Stimulated activated CD8-positive, alpha-beta memory T cell treated with anti-CD3 and anti-CD28 coated beads, Interleukin-7, amount 100 ng/mL, for 1 hour (primary cell): ENCODE measurements at places on chromosomes 2 and 18.

DNA sequence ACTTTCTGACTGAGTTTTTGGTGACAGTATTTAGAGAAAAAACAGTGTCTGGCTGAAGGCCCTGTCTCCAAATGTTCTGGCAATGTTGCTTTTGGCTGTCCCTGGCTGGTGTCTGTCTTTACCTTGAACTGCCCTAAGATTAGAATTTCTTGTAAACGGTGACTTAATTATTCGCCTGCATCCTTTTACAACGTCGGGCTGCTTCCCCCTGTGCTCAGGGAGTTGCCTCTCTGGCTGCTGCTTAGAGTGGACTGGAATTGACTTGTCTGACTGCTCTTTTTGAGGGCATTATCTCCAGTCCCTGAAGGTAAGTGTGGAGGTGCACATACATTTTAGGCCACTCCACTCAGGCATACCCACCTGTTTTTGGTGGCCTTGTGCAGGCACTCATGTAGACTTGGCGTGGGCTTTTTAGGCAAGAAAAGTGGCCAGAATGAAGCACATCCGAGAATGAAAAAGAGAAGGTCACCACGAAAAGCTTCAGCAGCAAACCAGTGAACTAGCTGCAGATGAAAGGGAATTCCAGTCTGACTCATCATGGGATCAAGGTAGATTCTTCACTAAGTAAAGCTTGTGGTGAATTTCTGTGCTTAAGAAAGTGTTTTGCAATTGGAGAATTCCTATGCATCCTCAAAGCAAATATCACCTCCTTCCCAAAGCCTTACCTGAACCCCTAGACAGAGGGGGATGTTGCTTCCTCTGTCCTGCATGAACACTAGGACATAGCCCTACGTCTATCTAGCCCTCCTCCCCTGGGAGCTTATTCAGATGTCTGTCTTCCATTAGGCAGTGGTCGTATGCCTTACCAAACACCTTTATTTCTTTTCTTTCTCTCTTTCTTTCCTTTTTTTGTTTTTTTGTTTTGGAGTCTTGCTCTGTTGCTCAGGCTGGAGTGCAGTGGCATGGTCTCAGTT lies 230.3 kb upstream of the TRIB2 start:
- no peak for DNase-seq

GRCh38 chr2:217856159-217856558 lies 146.6 kb downstream of the TNS1 start:
- no peak for DNase-seq

DNA sequence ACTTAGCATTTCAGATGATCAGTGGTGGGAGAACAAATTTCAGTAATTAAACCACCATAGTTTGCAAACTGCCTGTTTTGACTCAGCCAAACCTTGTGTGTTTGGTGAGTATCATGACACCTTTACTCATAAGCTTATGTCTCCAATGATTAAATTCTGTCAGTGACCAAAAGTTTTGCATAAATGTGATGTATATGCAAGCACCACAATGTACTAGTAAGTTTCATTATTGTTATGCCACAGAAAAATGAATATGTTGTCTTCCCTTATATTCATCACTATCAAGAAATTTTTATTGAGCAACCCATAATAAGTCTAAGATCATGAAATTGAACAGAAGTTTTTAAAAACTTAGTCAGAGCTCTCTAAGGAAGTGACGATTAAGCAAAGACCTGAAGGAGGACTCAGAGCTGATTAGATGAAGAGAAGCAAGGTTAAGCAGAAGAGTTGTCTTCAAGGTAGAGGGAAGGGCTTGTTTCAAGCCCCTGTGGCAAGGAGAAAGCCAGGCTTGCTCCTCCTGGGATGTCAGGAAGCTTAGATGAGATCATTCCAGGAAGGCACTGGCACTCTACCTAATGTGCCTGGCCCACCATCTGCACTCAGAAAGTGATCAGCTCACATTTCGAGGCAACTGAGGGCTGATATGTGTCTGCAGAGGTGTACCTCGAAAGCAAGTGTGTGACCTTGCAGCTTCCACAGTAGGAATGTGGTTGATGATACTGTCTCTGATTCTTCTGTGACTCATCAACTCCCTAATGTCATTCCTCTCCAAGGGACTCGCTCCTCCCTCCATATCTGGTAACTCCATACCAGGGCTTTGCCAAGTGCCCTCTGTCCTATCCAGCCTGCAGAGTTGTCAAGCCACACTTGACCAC lies 54.7 kb downstream of the KCTD18 start:
- DNase-seq = no peak

- no peak for DNase-seq
Measured at GRCh38 chr2:144904612-144905011, 384.7 kb upstream of the ZEB2 start.

DNA sequence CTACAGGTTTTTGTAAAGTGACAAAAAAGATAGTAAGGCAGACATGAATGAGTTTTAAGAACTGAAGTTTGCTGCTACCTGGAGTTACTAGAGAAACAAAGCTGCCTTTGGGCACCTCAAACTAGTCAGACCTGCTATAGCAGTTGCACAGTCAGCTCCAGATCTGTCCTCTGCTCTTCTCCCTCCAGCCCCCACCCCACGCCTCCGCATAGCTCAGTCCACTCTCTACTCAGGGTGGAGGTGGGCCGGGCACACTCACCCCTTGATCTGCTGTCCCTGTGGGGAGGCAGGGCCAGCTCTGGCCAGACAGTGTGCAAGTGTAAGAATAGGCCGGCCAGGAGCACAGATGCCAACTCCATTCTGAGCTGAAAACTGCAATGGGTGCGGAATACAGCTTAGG lies 4.1 kb downstream of the SERTAD2 start:
- DNase-seq = no peak

GRCh38 chr2:226327830-226328229 lies 471.8 kb downstream of the IRS1 start:
- no peak for DNase-seq

DNA sequence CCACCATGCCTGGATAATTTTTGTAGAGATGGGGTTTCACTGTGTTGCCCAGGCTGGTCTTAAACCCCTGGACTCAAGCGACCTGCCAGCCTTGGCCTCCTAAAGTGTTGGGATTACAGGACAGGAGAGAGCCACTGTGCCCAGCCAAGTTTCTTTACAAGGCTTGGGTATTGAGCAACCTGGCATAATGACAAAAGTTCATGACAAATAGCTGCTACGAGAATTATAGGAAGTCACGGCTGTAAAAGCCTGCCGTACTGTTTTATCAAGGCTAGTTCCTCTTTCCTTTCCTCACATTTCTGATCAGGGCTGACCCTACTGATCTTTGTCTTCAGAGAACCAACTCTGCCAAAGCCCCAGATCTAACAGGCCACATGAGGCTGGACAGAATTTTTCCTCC lies 490.4 kb upstream of the SPRED2 start:
- DNase-seq = no peak

GRCh38 chr2:150698016-150698661 lies 210.7 kb upstream of the RND3 start:
- no peak for DNase-seq

GRCh38 chr2:126220331-126220730 lies 435.6 kb upstream of the GYPC start:
- no peak for DNase-seq

- DNase-seq = no peak
Measured at GRCh38 chr2:43758739-43759138, 15.1 kb upstream of the DYNC2LI1 start.

DNA sequence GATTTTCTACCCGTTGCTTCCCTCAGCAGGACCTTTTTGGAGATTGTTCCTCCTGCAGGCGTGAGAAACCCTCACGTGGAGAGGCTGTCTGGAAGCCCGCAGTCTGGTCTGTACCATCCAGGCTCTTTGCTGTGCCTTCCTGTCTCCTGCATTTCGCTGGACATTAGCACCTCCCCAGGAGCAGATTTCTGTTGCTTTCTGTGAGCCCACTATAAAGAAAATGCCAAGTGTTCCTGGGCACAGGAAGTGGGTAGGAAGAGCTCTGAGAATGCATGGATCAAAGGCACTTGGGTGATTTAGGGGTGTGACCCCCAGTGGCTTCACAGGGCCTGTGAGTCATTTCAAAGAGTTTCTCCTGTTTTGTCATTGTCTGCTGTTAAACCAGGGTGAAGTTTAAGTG lies 27.3 kb downstream of the SPTBN1 start:
- DNase-seq = no peak

- no peak for DNase-seq
Measured at GRCh38 chr2:224670203-224670602, 46.0 kb downstream of the CCDC195 start.

- DNase-seq = no peak
Measured at GRCh38 chr2:26483516-26483915, 5.6 kb upstream of the OTOF start.

- no peak for DNase-seq
Measured at GRCh38 chr2:241849616-241850543, 8.8 kb downstream of the PDCD1 start.

- DNase-seq = no peak
Measured at GRCh38 chr2:179424571-179424970, 159.9 kb upstream of the SESTD1 start.

DNA sequence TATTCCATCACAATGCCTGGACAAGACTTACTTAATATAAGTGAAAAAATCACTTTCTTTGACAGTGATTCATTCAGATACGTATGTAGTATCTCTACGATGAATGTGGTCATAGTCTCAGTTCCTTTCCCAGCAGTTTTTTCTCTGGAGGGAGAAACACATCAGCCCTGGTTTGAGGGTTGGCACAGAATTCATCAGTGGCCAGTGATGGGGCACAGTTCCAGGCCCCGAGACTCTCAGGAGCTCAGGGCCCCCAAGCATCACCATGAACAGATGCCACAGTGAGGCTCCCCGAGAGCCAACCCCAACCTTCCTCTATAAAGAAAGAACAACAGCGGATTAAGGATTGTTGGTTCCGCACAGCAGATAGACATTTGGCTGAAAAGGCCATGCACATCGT lies 12.5 kb downstream of the PRKAG3 start:
- no peak for DNase-seq

- no peak for DNase-seq
Measured at GRCh38 chr2:48328942-48329723, 200.8 kb upstream of the STON1 start.

- no peak for DNase-seq
Measured at GRCh38 chr2:9883897-9884296, 40.6 kb downstream of the TAF1B start.

GRCh38 chr18:54945576-54946125 lies 13.6 kb downstream of the CCDC68 start:
- DNase-seq = no peak

DNA sequence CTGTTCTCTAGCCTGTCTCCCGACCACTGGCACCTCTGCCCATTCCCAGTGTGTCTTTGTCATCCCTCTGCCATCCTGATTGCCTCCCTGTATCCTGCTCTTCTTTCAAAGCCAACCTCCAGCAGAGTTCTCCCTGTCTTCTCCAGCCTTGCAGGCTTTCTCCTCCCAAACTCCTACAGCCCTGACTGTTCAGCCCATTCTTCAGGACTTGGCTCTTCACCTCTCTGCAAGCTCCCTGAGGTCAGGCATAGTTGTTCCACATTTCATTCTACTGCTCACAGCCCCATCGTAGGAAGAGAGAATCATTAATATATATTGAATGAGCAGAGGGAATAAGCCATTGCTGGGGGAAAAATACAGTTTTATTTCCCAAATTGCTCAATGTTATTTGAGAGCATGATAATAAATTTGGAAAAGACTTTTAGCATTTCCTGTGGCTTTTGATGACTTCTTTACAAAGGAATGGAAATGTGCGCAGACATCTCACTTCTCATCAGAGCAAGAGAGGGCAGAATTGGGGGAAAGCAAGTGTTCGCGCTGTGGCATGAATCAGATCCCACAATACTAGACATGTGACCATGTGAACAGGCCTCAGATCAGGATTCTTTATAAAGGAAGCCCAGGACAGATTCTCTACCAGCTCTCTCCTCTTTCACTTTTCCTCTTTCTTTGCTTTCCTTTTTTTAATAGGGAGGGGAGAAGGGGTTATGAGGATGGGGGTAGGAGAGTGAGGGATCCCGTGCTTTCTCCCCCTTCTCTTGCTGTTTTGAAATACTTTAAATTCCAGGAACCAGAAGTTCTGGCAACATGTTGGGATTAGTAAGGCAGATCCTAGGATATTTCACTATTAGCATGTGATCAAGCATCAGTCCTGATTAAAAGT lies 37.4 kb downstream of the EPAS1 start:
- DNase-seq = no peak

GRCh38 chr2:241540401-241540770 lies 18.2 kb upstream of the BOK start:
- DNase-seq = no peak

DNA sequence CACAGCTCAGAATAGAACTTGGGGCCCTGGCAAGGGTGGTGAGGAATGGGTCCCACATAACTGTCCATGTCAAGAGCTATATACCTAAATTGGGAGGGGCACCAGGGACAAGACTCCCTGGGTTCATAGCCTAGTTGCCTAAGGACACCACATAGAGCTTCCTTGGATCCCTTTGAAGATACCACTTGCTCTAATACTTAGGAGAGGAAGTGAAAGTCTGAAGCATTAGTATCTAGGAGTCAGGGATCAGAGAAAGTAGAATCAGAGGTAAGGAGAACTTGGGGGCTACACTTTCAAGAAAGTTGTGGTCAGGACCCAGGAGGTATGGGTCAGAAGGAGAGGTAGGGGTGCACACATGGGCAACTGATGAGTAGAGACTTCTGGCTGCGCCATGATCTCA lies 318.2 kb upstream of the SLC39A10 start:
- DNase-seq = no peak

- DNase-seq = no peak
Measured at GRCh38 chr2:203626952-203627681, 79.3 kb upstream of the CD28 start.

DNA sequence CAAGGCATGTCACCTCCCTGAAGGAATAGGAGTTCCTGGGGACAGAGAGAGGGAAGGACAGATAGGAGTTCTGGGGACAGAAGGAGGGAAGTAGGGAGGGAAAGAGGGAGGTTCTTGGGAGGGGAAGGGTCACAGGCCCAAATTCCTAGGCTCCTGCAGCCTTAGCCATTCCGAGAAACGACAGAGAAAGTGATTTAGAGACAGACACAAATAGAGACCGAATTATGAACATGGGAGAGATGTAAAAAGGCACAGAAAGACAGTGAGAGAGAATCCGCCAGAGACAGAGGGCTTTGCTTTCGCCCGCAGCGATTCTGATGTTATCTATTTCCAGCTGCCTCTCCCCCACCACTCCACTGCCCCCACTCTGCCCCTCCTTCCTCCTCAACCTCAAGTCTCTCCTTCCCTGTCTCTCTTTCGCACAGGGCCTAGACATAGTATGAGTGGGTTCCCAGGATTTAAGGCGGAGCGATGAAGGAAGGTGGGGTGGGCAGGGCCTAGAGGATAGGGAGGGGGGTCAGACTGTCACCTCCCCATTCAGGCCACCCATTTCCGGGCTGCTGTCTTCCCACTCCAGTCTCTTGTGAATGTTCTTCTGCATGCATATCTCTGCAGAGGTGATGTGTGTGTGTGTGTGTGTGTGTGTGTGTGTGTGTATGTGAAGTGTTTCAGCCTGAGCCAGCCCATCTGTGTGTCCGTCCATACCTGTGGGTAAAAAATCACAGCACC lies 3.3 kb upstream of the WNT6 start:
- DNase-seq = no peak

GRCh38 chr2:233380132-233380895 lies 26.0 kb downstream of the DGKD start:
- no peak for DNase-seq

DNA sequence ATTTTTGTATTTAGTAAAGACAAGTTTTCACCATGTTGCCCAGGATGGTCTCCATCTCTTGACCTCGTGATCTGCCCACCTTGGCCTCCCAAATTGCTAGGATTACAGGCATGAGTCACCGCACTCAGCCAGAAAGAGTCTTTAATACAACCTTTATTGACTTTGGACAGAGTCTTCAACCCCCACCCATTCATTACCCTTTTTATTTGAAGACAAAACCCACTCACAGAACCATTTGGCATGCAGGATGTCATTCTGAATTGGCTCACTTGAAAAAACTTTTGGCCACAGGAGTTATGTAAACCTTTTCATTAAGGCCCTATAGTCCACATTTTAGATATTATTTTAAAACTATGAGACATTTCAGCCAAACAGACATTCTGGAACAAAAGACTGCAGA lies 217.9 kb upstream of the RND3 start:
- no peak for DNase-seq
